ENCODE measurements at places on chromosomes 4 and X.

GRCh38 chr4:11130195-11130970, 298.3 kb downstream of the HS3ST1 start:
- no peak overlapping the region for H3K4me3 ChIP-seq
- H3K27me3 ChIP-seq = no peaks in the 10 kb centered on the region
- H3K4me1 ChIP-seq = no peaks in the 10 kb centered on the region
- H3K36me3 ChIP-seq = no peaks in the 10 kb centered on the region
- no peak overlapping the region for H3K27ac ChIP-seq

GRCh38 chr4:172412851-172413580, 599.8 kb downstream of the GALNTL6 start:
- H3K27me3 ChIP-seq = no peaks in the 10 kb centered on the region
- no peak overlapping the region for H3K27ac ChIP-seq
- H3K4me3 ChIP-seq = no peak overlapping the region
- no peak for DNase-seq

DNA sequence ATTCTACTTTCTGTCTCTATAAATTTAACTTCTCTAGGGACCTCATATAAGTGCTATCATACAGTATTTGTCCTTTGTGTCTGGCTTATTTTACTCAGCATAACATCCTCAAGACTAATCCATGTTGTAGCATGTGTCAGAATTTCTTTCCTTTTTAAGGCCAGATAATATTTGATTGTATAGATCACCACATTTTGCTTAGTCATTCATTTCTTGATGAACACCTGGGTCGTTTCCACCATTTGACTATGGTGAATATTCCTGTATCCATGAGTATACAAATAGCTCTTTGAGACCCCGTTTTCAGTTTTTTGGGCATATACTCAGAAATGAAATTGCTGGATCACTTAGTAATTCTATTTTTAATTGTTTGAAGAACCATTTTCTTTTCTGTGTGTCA, 12.0 kb downstream of the CNGA2 start:
- H3K4me3 ChIP-seq = no peak overlapping the region
- no peaks in the 10 kb centered on the region for H3K36me3 ChIP-seq
- no peak overlapping the region for H3K27ac ChIP-seq
- no peak for DNase-seq
- no peaks in the 10 kb centered on the region for H3K4me1 ChIP-seq

- DNase-seq = no peak
- no peak overlapping the region for H3K4me3 ChIP-seq
- H3K27ac ChIP-seq = no peak overlapping the region
These were observed 18.5 kb downstream of the METAP1 start for GRCh38 chr4:99013884-99014523.

DNA sequence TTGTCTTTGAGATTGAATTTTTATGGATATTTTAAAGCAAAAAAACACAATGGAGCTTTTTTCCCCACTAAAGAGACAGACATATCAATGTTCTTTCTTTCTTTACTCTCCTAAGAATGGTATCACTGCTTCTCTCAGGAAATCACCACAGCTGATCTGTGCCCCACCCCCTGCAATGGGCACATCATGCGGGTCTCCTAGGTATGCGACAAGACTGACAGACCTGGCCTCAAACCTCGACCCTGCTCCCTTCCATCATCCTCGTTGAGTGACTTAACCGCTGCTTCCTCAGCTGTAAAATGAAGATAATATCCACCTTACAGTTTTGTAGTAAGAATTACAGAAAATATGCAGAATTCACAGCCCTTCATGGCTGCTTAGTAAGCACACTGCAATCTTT, 58.3 kb downstream of the LEF1 start:
- H3K27ac ChIP-seq = no peak overlapping the region
- no peaks in the 10 kb centered on the region for H3K36me3 ChIP-seq
- no peak for DNase-seq

DNA sequence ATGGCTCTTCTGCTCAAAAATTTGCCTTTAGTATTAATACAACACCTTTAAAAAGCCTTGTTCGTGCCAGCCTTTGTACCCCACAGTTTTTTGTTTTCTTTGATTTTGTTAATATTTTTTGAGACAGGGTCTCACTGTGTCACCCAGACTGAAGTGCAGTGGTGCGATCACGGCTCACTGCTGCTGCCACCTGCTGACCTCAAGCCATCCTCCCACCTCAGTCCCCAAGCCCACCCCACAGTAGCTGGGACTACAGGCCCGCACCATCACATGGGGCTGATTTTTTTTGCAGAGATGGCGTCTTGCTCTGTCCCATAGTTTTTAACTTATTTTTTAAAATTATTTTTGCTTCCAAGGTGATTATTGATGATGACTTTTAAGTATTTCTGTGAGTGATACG, 134.0 kb downstream of the HTR2C start:
- no peaks in the 10 kb centered on the region for H3K4me1 ChIP-seq
- H3K36me3 ChIP-seq = no peaks in the 10 kb centered on the region
- no peaks in the 10 kb centered on the region for H3K27me3 ChIP-seq
- no peak overlapping the region for H3K27ac ChIP-seq

GRCh38 chrX:143500751-143501150, 16.5 kb downstream of the SPANXN3 start:
- no peaks in the 10 kb centered on the region for H3K36me3 ChIP-seq
- no peak overlapping the region for H3K4me3 ChIP-seq
- H3K27me3 ChIP-seq = no peaks in the 10 kb centered on the region
- no peak for DNase-seq
- no peaks in the 10 kb centered on the region for H3K4me1 ChIP-seq

DNA sequence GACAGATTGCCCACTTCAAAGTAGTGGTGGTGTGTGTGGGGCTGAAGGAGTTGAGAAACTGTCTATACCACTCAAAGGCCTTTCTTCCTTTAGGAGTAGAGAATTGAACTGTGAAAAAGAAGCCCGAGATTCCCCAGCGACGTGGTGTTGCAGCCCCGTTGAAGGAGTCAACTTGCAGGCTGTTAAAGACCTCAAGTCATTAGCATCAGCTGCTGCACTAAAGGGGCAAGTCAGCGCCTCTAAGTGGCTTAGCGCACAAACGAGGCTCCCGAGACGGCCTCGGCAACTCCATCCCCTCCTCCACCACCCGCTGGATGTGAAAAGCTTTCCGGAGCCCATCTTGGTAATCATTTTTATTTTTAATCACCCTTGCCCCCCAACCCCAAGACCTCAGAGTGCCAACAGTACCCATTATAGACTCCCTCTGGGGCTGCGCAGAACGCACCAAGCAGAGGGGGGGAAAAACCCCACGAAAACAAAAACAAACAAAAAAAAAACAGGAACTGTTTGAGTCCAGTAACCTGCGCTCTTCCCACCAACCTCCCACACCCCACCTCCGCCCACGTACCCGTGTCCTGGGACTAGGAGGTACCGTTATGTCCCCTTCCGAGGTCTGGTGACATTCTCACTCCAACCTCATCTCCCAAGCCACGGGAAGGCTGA, 913 bp upstream of the PRDM8 start:
- DNase-seq = no peak
- H3K36me3 ChIP-seq = no peaks in the 10 kb centered on the region
- H3K27ac ChIP-seq = peak overlapping the region; percentile 65
- H3K27me3 ChIP-seq = no peaks in the 10 kb centered on the region

GRCh38 chrX:108224727-108225621, 133.4 kb downstream of the ATG4A start:
- H3K4me1 ChIP-seq = peaks cover 5% of the 10 kb centered on the region
- no peak for DNase-seq
- H3K4me3 ChIP-seq = no peak overlapping the region
- H3K36me3 ChIP-seq = no peaks in the 10 kb centered on the region
- peak overlapping the region; percentile 54 for H3K27ac ChIP-seq
- no peaks in the 10 kb centered on the region for H3K27me3 ChIP-seq

DNA sequence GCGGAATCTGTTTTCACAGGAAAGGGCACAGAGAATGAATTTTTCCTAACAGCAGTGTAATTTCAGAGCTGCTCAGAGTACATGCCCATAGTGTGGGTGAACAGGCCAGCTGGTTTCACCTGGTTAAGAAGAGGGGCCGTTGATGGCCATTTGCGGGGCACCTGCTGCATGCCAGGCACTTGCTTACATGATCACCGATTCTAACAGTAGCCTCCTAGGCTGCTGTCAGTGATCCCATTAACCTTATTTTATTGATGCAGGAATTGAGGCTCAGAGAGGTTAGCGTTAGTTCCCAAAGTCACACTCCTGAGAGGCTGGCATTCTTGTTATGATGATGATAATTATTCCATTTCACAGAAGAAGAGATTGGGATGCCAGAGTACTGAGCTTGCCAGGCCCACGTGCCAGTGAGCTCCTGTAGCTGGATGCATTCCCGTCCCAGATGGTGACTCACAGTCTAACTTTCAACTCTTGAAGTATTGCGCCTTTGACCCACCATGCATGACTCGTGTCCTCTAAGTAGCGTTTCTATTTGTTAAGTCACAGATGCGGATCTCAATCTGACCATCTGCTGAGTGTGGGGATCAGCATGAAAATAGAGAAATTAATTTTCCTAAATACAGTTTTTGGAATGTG, 76.5 kb downstream of the PSAPL1 start:
- no peaks in the 10 kb centered on the region for H3K27me3 ChIP-seq
- no peak for DNase-seq
- H3K4me1 ChIP-seq = no peaks in the 10 kb centered on the region
- no peaks in the 10 kb centered on the region for H3K36me3 ChIP-seq
- H3K27ac ChIP-seq = no peak overlapping the region
- H3K4me3 ChIP-seq = no peak overlapping the region

DNA sequence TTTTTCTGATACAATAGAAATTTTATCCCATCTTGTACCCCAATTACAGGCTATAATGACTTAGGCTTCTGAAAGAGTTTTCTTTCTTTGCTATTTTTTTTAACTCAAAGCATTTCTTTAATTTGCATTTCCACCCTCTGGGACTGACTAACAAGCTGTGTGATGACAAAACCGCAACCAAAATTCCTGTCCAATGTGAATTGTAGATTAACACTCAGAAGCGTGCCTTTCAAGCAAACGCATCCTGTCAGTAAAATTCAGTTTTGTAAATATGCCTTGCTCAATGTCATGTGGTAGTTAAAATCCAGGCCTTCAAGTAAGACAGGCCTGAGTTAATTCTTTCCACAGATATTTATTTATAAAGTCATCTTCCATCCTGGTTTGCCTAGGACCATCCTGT, 50.3 kb downstream of the STK32B start:
- H3K36me3 ChIP-seq = no peaks in the 10 kb centered on the region
- H3K27ac ChIP-seq = no peak overlapping the region
- no peaks in the 10 kb centered on the region for H3K4me1 ChIP-seq
- DNase-seq = no peak
- no peaks in the 10 kb centered on the region for H3K27me3 ChIP-seq
- no peak overlapping the region for H3K4me3 ChIP-seq

DNA sequence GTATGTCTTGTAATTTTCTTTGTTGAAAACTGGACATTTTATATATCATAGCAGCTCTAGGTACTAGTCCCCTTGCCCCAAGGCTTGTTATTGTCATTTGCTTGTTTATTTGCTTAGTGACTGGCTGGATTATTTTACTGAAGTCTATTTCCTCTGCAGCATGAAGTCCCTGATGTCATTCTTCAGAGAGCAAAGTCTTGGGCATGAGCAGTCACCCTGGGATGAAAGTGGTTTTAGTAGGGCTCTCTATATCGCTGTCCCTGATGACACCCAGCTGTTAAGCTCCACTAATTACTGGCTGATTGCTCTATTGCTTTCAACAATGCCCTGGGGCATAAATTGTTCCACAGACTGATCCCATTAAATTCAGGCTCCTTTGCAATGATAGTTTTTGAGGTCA, 113.5 kb upstream of the USP9X start:
- no peaks in the 10 kb centered on the region for H3K27me3 ChIP-seq
- H3K4me3 ChIP-seq = no peak overlapping the region
- no peaks in the 10 kb centered on the region for H3K36me3 ChIP-seq
- no peaks in the 10 kb centered on the region for H3K4me1 ChIP-seq
- DNase-seq = no peak
- no peak overlapping the region for H3K27ac ChIP-seq

GRCh38 chr4:14902342-14902741, 99.9 kb upstream of the CPEB2 start:
- H3K27ac ChIP-seq = no peak overlapping the region
- H3K36me3 ChIP-seq = no peaks in the 10 kb centered on the region
- no peaks in the 10 kb centered on the region for H3K4me1 ChIP-seq

- no peaks in the 10 kb centered on the region for H3K4me1 ChIP-seq
- no peaks in the 10 kb centered on the region for H3K36me3 ChIP-seq
- DNase-seq = no peak
- H3K27me3 ChIP-seq = no peaks in the 10 kb centered on the region
These were observed 121.8 kb downstream of the PDE5A start for GRCh38 chr4:119506806-119507205.

- no peaks in the 10 kb centered on the region for H3K36me3 ChIP-seq
- H3K4me3 ChIP-seq = no peak overlapping the region
- no peak for DNase-seq
- no peak overlapping the region for H3K27ac ChIP-seq
These were observed 3.6 kb downstream of the SMIM10L2A start for GRCh38 chrX:135425026-135425965.

- H3K4me3 ChIP-seq = no peak overlapping the region
- H3K27ac ChIP-seq = no peak overlapping the region
- H3K27me3 ChIP-seq = no peaks in the 10 kb centered on the region
- DNase-seq = no peak
- H3K36me3 ChIP-seq = no peaks in the 10 kb centered on the region
These were observed 101.7 kb downstream of the PHOX2B start for GRCh38 chr4:41646862-41647261.

- no peak overlapping the region for H3K4me3 ChIP-seq
- H3K27me3 ChIP-seq = no peaks in the 10 kb centered on the region
- no peaks in the 10 kb centered on the region for H3K36me3 ChIP-seq
- no peaks in the 10 kb centered on the region for H3K4me1 ChIP-seq
- DNase-seq = no peak
These were observed 316.7 kb upstream of the SLC7A11 start for GRCh38 chr4:138558886-138559285.

DNA sequence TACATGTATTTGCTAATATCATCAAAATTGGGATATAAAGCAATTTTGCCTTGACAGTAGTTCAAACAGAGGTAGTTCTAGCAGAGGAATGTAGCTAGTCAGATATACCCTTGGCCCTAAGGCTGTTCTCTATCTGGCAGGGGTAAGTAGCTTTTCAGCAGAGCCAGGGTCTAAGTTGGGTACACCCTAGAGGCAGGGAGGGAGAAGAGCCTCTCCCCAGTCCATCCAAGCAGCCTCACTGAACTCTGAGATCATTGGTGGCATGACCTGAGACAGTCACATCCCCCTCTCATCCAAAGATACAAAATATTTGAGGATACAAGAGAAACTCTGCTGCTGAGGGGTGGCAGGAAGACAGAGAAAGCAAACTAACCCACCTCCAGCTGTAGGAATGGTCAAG, 343.7 kb downstream of the DHX15 start:
- H3K27me3 ChIP-seq = no peaks in the 10 kb centered on the region
- no peak for DNase-seq
- no peak overlapping the region for H3K4me3 ChIP-seq
- no peaks in the 10 kb centered on the region for H3K4me1 ChIP-seq
- no peak overlapping the region for H3K27ac ChIP-seq

DNA sequence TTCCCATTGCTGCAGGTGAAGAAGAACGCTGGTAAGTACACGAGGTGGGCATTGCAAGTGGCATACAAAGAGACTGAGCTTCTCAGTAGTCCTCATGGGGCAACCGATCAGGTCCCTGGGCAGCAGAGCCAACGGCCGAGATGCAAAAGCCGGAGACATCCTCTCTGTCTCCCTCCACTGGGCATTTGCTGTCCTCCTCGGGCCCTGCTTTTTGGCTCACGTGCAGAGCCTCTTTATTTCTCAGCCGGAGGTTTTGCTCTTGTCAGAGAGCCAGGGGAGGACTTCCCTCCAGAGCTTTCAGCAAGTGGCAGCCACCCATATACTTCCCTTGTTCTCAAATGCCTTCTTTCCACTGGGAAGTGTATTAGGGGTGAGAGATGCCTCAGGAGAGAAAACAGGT, 18.0 kb downstream of the STARD8 start:
- no peaks in the 10 kb centered on the region for H3K27me3 ChIP-seq
- no peak overlapping the region for H3K27ac ChIP-seq
- no peak for DNase-seq
- H3K36me3 ChIP-seq = no peaks in the 10 kb centered on the region
- no peaks in the 10 kb centered on the region for H3K4me1 ChIP-seq
- H3K4me3 ChIP-seq = no peak overlapping the region

Measured in vagina (tissue), 2 donors.